ENCODE measurements at places on chromosomes 7 and 10. TPM values are rescaled to one million over a fixed set of nuclear protein-coding genes. Genes with fewer than 3 reads are reported as not detected.

DNA sequence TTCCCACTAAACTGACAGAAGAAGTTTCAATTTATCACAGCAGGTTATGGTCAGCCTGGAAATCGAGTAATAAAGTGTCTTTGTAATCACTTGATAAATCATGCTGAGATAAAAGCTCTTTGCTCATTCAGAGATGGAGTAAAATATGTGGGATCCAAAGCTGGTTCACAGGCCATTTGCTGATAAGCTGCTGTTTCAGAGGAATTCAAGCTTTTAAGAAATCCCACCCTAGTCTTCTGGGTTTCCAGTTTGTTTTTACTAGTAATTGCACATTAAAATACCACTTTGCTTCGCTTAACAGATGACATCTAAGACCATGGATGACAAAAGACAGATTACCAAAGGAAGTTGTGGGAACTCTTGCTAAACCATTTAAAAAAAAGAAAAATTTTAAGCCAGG, 37.4 kb upstream of the CDK6 start:
- peaks cover 21% of the 10 kb centered on the region for H3K4me1 ChIP-seq
- H3K27me3 ChIP-seq, result peaks cover 2% of the 10 kb centered on the region
- H3K36me3 ChIP-seq, result peaks cover 16% of the 10 kb centered on the region
- no peak overlapping the region for H3K27ac ChIP-seq

DNA sequence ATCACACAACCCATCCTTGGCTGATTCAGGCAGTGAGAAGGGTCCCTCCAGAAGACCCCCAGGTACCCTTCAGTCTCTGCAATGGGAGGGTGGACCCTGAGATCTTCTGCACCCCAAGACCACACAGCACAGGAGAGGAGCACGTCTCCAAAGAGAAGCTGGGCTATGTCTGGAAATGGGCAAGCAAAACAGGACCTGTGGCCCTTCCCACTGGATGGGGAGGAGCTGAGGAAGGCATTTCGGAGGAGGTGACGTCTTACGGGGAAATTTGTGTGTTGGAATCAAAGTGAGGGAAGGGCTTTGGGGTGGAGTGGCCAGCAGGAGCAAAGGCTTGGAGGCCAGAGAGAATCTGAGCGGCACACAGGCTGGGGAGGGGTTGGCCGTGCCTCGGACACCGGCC, 16.5 kb downstream of the GRIFIN start:
- H3K27ac ChIP-seq, result no peak overlapping the region
- no peak overlapping the region for H3K4me3 ChIP-seq
- H3K36me3 ChIP-seq, result no peaks in the 10 kb centered on the region
- peaks cover 3% of the 10 kb centered on the region for H3K27me3 ChIP-seq
- no peak for DNase-seq

Gene EPO
- not detected for total RNA-seq

GRCh38 chr7:151312356-151312755, 29.3 kb upstream of the NUB1 start:
- DNase-seq, result no peak
- H3K4me1 ChIP-seq, result peaks cover 12% of the 10 kb centered on the region
- H3K27ac ChIP-seq, result no peak overlapping the region
- H3K4me3 ChIP-seq, result no peak overlapping the region
- no peaks in the 10 kb centered on the region for H3K27me3 ChIP-seq

- peaks cover 10% of the 10 kb centered on the region for H3K27me3 ChIP-seq
- DNase-seq, result peak; percentile 15
- no peaks in the 10 kb centered on the region for H3K36me3 ChIP-seq
- H3K4me3 ChIP-seq, result no peak overlapping the region
These were observed 15.7 kb upstream of the CRYGN start for GRCh38 chr7:151455690-151456089.

Gene TMEM196
- total RNA-seq, result not detected

Data from activated CD4-positive, alpha-beta memory T cell treated with anti-CD3 and anti-CD28 coated beads, Interleukin-2, amount 10 ng/mL, durations not matched to agents 7 days and 5 days (primary cell).